ENCODE measurements at places on chromosomes 2 and 18. TPM values are rescaled to one million over a fixed set of nuclear protein-coding genes. Genes with fewer than 3 reads are reported as not detected.

DNA sequence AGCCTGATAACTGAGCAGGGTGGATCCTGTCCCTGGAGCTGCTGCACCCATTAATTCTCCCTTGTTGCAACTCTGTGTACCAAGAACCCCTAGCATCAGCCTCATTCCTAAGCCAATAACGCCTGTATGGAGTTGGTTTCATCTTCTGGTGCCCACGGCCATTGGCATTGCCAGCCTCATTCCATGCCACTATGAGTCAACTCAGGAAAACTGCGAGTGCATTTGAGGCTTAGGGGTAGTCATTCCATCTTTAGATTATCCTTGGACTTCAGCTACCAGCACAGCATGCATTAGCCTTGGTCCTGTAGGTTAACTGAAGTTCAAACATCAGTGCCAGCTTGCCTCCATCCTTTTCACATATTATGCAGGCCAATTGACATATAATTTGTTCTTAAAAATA lies 1.4 kb upstream of the TRIM54 start:
- DNase-seq = no peak

GRCh38 chr18:8301427-8302172 lies 307.6 kb upstream of the RAB12 start:
- DNase-seq = no peak

The RNF125 gene
- total RNA-seq = 0.29 TPM

GRCh38 chr18:48230467-48231113 lies 178.6 kb downstream of the ZBTB7C start:
- no peak for DNase-seq

The GCG gene
- total RNA-seq = not detected

The IL36RN gene
- not detected for total RNA-seq

The MATN3 gene
- total RNA-seq = 12.8 TPM

DNA sequence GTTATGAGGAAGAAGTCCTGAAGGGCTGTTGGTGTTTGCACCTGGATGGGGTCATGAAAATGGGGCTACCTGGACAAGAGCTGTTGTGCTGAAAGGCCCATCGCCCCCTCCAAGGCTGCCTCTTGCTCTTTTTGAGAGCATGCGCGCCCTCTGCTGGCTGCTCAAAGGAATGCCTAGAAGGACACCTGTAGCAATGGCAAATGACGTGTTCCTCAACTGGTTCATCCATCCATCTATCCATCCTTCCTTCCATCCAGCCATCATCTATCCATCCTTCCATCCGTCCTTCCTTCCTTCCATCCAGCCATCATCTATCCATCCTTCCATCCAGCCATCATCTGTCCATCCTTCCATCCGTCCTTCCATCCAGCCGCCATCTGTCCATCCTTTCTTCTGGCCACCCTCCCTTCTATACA lies 17.2 kb upstream of the RPL31 start:
- DNase-seq = no peak

GRCh38 chr2:205776139-205776538 lies 93.8 kb downstream of the NRP2 start:
- no peak for DNase-seq

DNA sequence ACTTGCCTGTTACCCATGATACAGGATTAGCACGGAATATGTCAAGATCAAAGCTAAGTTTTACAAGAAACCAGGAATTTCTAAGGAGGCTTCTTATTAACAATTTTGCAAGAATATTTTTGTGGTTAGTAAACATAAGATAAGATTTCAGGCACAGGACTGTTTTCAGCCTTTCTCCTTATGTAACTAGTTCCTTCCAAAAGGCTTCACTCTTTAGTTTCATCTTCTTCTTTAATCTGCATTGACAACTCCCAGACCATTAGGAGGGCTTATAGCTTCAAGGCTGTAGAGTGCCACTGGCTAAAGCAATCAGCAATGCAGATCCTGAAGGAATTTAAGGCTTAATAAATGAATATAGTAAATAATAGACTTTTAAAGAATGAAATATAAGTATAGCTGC lies 29.3 kb downstream of the SLC14A1 start:
- DNase-seq = no peak

Measured in osteocyte (in vitro differentiated cells).